Endothelial cell of coronary artery (primary cell): ENCODE measurements at places on chromosomes 4 and X. TPM values are rescaled to one million over a fixed set of nuclear protein-coding genes. Genes with fewer than 3 reads are reported as not detected.

The SPANXN4 gene
- not detected in 2 replicates for total RNA-seq

The MAP7D2 gene
- 0.36 TPM in 1 of 2 replicates, not detected in the other for total RNA-seq

The ITIH6 gene
- total RNA-seq = not detected in 2 replicates

The TCP11X2 gene
- total RNA-seq = not detected in 2 replicates

The UGT8 gene
- total RNA-seq = not detected in 2 replicates

The SLC9B1 gene
- 0.47 and 0.63 TPM in 2 replicates for total RNA-seq

The SEPTIN11 gene
- 184 and 282 TPM in 2 replicates for total RNA-seq

The SHISA3 gene
- 3.9 and 12.1 TPM in 2 replicates for total RNA-seq

The F9 gene
- not detected in 2 replicates for total RNA-seq

The SCD5 gene
- total RNA-seq = 37.3 and 52.5 TPM in 2 replicates

The IRS4 gene
- not detected in 2 replicates for total RNA-seq

The MAOB gene
- total RNA-seq = under 0.01 TPM in 1 of 2 replicates, not detected in the other

The KDR gene
- 144 and 275 TPM in 2 replicates for total RNA-seq

The STK32B gene
- 9.8 and 17.7 TPM in 2 replicates for total RNA-seq

The CTPS2 gene
- 13.9 and 18.3 TPM in 2 replicates for total RNA-seq

The BMX gene
- 148 and 192 TPM in 2 replicates for total RNA-seq

The HELT gene
- not detected in 2 replicates for total RNA-seq

The GLUD2 gene
- total RNA-seq = 0.99 and 1.2 TPM in 2 replicates

The HDX gene
- total RNA-seq = 3.8 and 5.5 TPM in 2 replicates

The LIMCH1 gene
- 17.9 and 32.1 TPM in 2 replicates for total RNA-seq

The PIM2 gene
- total RNA-seq = 3.2 and 3.4 TPM in 2 replicates
